NB4 (cell line): ENCODE measurements at places on chromosomes 7 and 10.

DNA sequence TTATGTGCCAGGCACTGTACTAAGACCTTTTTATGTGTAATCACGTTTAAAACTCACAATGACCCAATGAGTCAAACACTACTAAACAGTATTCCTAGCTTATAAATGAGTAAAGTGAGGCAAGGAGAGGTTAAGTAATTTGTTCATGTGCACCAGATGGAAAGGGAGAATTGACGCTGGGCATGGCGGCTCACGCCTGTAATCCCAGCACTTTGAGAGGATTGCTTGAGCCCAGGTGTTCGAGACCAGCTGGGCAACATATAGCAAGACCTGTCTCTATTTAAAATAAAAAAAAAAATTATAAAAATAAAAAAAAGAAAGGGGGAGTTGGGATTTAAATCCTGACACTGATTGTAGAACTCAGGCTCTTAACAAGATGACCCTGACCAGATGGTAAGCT is 46.7 kb upstream of the DLG5 start:
- DNase-seq, result no peak

- DNase-seq, result no peak
Measured at GRCh38 chr7:28754027-28754426, 204.1 kb downstream of the TRIL start.

DNA sequence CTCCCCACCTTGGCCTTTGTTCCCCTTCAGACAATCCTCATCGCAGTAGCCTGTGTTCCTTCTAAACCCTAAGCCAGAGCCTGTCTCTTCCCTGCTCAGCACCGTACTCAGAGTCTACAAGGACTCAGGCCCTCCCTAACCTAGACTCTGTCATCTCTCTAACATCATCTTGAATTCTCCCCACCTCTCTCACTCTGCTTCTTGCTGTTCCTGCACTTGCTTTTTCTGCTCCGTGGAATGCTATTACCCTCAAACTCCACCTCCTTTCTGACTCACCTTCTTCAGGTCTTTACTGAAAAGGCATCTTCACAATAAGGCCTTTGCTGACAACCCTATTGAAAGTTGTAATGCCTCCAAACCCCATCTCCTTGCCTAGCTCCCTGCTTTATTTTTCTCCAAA is 141.0 kb downstream of the DKK1 start:
- no peak for DNase-seq

- DNase-seq, result peak; percentile 81
Measured at GRCh38 chr10:7130191-7130911, 280.5 kb downstream of the SFMBT2 start.

DNA sequence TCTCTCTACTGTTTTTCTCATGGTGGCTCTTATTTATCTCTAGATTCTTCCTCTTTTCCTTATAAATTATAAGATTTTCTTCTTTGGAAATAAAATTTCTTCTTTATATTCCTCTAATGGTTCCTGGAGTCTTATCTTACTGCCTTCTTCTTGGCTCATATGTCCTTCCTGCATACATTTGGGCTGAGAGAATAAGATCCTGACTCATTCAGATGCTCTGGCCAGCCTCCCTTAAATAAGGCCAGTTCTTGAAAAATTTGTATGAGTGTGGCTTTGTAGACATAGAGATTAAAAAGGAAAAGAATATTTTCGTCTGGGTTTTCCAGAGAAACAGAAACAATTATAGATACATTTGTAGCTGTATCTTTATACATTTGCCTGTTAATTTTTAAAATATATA is 411.3 kb downstream of the KIF20B start:
- DNase-seq, result no peak
